ENCODE measurements at places on chromosomes 1 and 21. TPM values are rescaled to one million over a fixed set of nuclear protein-coding genes. Genes with fewer than 3 reads are reported as not detected.

LEMD1 gene
- not detected for total RNA-seq

HOOK1 gene
- 0.22 TPM for total RNA-seq

NDUFS2 gene
- total RNA-seq: 84.2 TPM

C8B gene
- not detected for total RNA-seq

OR2T35 gene
- not detected for total RNA-seq

ATP1A4 gene
- not detected for total RNA-seq

OR6K3 gene
- not detected for total RNA-seq

TMPRSS15 gene
- not detected for total RNA-seq

ZNF683 gene
- not detected for total RNA-seq

PTPRC gene
- total RNA-seq: not detected

NTNG1 gene
- not detected for total RNA-seq

PGLYRP3 gene
- not detected for total RNA-seq

PTPRU gene
- total RNA-seq: 7.7 TPM

RHEX gene
- not detected for total RNA-seq

SLC25A34 gene
- total RNA-seq: not detected

MYOG gene
- not detected for total RNA-seq

RNF223 gene
- total RNA-seq: 0.14 TPM

PROX1 gene
- 0.12 TPM for total RNA-seq

CD5L gene
- total RNA-seq: not detected

HEYL gene
- 3.0 TPM for total RNA-seq

UROD gene
- 51.1 TPM for total RNA-seq

SCYL3 gene
- 3.4 TPM for total RNA-seq

GSTM2 gene
- total RNA-seq: 3.5 TPM

S1PR1 gene
- 0.13 TPM for total RNA-seq

DNALI1 gene
- total RNA-seq: 0.38 TPM

NBPF9 gene
- 15.5 TPM for total RNA-seq

RUNX1 gene
- 5.4 TPM for total RNA-seq

FASLG gene
- total RNA-seq: not detected

HES3 gene
- not detected for total RNA-seq

TMEM269 gene
- total RNA-seq: 0.08 TPM
